ENCODE measurements at places on chromosomes 6 and 20. TPM values are rescaled to one million over a fixed set of nuclear protein-coding genes. Genes with fewer than 3 reads are reported as not detected.

DNA sequence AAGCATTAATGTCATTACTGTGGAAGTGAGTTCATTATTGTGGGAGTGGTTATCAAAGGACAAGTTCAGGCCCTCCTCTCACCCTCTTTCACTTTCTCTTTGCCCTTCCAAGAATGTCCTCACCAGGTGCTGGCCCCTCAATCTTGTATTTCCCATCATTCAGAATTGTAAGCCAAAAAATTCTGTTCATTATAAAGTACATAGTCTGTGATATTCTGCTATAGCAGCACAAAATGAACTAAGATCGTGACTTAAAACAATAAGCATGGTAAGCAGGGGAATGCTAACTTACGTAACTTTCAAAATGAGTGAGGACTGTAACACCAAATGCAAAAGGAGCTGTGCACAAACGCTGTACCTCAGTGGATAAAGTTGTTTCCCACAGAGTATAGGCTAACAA, 515.7 kb upstream of the BTBD3 start:
- no peaks in the 10 kb centered on the region for H3K27me3 ChIP-seq
- H3K27ac ChIP-seq, result no peak overlapping the region
- H3K36me3 ChIP-seq, result no peaks in the 10 kb centered on the region

- H3K4me3 ChIP-seq, result no peak overlapping the region
- no peaks in the 10 kb centered on the region for H3K4me1 ChIP-seq
- no peak for DNase-seq
- H3K27ac ChIP-seq, result no peak overlapping the region
Measured at GRCh38 chr20:13341737-13342393, 120.8 kb downstream of the ISM1 start.

DNA sequence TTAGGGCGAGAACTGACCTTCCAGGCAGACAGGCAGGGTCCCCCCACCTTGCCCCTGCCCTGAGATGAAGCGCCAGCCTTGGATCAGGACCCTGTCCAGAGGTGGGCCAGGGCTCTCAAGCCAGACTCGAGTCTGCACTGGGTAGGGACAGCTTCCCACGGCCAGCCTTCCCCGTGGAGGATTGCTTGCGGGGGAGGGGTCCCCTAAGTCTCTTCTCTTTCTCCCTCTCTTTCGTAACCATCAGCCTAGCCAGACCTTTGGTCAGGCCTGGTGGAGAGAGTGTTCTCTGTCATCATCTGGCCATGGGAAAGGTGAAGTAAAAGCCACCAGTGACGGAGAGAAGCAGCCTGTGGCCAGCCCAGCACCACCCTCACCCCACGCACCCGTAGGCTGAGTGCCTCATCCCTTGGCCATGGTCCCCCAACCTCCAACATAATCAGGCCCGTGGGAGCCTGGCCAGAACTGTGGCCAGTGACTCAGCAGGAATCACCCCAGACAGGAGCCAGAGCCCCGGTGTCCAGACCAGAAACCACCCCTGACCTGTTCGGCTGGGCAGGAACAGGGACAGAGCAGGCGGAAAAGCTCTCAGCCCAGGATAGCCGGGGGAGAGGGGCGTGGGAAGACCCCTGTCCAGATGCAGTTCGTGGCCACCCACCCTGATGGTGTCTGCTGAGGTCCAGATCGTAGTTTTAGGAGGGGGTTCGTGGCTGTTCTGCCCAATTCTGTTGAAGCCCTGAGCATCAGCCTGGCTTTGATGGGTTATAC, 47.1 kb downstream of the SNAI1 start:
- peak; percentile 76 for DNase-seq
- H3K36me3 ChIP-seq, result no peaks in the 10 kb centered on the region
- H3K27me3 ChIP-seq, result no peaks in the 10 kb centered on the region
- no peak overlapping the region for H3K4me3 ChIP-seq

DNA sequence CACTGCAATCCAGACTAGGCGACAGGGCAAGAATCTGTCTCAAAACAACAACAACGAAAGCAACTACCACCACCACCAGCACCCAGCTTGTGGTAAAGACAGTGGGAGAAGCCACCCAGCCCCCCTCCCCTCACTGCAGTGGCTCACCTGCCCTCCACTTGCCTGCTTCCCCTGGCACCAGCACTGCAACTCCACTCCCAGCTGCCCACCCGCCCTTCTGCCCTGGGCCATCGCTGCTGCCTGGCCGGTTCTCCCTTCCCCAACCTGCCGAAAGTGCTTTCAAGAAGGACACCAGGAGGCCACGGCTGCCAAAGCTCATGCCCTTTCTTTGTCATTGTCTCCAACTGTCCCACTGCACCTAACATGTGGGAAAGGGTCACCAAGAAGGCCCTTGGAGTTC, 94.7 kb upstream of the AGPAT4 start:
- H3K27ac ChIP-seq, result no peak overlapping the region
- no peaks in the 10 kb centered on the region for H3K4me1 ChIP-seq
- no peaks in the 10 kb centered on the region for H3K27me3 ChIP-seq
- DNase-seq, result no peak
- H3K36me3 ChIP-seq, result no peaks in the 10 kb centered on the region

DNA sequence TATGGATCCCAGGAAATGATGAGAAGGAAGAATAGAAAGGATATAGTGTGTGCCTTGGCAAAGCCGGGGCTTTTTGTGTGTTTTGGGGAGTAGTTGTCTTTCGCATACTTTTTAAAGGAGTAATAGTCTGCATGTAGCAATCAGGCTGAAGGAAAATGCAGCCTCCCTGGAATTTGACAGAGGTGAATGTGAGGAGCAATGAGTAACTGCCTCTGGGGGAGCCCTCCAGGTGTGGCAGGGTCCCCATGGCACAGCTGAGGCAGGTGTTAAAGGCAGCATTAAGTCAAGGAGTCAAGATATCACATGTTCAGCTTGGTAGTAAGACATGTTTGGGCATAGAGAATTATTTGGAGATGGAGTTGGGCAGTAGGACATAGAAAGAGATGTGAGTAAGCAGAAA, 203.1 kb downstream of the C6orf118 start:
- H3K4me3 ChIP-seq, result no peak overlapping the region
- H3K27ac ChIP-seq, result no peak overlapping the region
- H3K36me3 ChIP-seq, result no peaks in the 10 kb centered on the region
- no peak for DNase-seq
- H3K4me1 ChIP-seq, result no peaks in the 10 kb centered on the region
- no peaks in the 10 kb centered on the region for H3K27me3 ChIP-seq

GRCh38 chr6:45132658-45133294, 195.4 kb upstream of the RUNX2 start:
- H3K36me3 ChIP-seq, result no peaks in the 10 kb centered on the region
- H3K27ac ChIP-seq, result no peak overlapping the region
- H3K4me3 ChIP-seq, result no peak overlapping the region
- no peak for DNase-seq
- H3K27me3 ChIP-seq, result no peaks in the 10 kb centered on the region

DNA sequence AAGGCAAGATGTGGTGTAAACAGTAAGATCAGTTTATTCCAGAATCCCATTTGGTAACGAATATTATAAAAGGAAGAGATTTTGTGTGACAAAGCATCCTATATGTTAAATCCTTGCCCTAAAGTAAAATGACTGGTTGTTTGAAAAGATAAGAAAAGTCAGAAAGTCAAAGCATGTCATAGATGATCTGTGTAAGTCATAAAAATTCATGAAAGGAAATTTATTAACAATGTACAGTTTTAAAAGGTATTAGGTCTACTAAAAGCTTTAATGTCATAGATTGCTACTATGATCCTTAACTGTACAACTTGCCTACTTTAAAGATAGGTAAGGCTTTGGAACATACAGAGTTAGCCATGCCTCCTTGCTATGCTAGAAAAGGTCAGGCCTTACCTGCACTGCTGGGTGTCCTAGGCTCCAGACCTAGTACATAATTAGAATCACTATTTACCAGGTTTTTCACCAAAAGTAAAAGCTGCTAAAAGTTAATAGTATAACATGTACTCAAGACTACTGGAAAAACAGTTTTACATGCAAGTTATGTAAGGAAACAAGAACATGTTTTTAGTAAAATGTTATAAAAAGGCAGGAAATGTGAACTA, 1090.1 kb upstream of the ADGRB3 start:
- H3K27me3 ChIP-seq, result no peaks in the 10 kb centered on the region
- no peaks in the 10 kb centered on the region for H3K36me3 ChIP-seq
- no peak overlapping the region for H3K4me3 ChIP-seq
- no peak for DNase-seq
- no peak overlapping the region for H3K27ac ChIP-seq

DNA sequence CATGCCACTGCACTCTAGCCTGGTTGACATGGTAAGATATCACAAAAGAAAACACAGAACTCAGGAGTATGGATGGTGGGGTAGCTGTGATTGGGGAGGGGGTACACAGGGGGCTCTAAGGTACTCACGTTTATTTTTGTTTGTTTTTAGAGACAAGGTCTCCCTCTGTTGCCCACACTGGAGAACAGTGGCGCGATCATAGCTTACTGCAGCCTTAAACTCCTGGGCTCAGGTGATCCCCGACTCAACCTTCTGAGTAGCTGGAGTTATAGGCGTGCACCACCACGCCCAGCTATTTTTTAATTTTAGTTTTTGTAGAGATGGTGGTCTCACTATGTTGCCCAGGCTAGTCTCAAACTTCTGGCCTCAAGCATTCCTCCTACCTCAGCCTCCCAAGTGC, 29.3 kb downstream of the BCL2L1 start:
- H3K4me1 ChIP-seq, result no peaks in the 10 kb centered on the region
- DNase-seq, result no peak
- H3K36me3 ChIP-seq, result no peaks in the 10 kb centered on the region
- H3K27ac ChIP-seq, result no peak overlapping the region
- H3K27me3 ChIP-seq, result no peaks in the 10 kb centered on the region

GRCh38 chr20:53643031-53643832, 49.6 kb upstream of the ZNF217 start:
- no peak for DNase-seq
- H3K4me3 ChIP-seq, result no peak overlapping the region
- H3K27me3 ChIP-seq, result no peaks in the 10 kb centered on the region
- H3K27ac ChIP-seq, result peak overlapping the region; percentile 70
- H3K36me3 ChIP-seq, result no peaks in the 10 kb centered on the region

DNA sequence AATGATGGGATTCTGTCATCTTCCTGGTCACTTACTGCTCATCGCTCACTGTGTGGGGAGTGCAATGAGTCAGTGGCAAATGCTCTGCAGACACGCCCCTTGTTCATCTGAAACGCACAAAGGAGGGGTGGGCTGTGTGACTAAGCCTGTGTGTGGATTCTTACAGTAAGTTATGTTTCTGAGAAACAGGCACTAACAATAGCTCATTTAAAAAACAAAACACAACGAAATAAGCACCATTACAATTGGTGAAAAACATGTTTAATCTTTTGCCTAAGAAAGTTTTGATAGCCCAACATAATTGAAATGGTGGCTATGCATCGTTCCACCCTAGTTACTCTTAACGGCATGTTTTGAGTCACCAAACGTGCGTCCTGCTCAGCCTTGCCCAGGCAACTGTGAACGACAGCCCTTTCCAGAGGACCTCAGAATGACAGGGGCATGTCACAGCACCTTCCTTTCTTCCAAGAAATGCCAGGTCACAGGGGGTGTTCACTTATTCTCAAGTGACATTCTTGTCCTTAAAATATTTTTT, 118.4 kb upstream of the SGK1 start:
- no peak overlapping the region for H3K27ac ChIP-seq
- no peak overlapping the region for H3K4me3 ChIP-seq
- no peaks in the 10 kb centered on the region for H3K4me1 ChIP-seq
- DNase-seq, result no peak

- no peak overlapping the region for H3K27ac ChIP-seq
- H3K27me3 ChIP-seq, result no peaks in the 10 kb centered on the region
- H3K4me3 ChIP-seq, result no peak overlapping the region
- no peak for DNase-seq
Measured at GRCh38 chr20:44527716-44528199, 5.9 kb upstream of the SERINC3 start.

GMNN gene
- total RNA-seq, result 4.4 TPM
